ENCODE measurements at places on chromosomes 4 and X.

DNA sequence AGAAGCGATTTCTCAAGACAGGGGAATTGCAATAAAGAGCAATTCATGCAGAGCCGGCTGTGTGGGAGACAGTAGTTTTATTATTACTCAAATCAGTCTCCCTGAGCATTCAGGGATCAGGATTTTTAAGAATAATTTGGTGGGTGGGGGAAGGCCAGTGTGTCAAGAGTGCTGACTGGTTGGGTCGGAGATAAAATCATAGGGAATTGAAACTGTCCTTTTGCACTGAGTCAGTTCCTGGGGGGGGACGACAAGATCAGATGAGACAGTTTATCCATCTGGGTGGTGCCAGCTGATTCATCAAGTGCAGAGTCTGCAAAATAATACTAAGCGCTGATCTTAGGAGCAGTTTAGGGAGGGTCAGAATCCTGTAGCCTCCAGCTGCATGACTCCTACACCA lies 502.4 kb downstream of the NLGN4X start:
- DNase-seq, result no peak

GRCh38 chr4:127491571-127491970 lies 141.2 kb upstream of the INTU start:
- no peak for DNase-seq

GRCh38 chrX:55011294-55011693 lies 11.1 kb downstream of the APEX2 start:
- no peak for DNase-seq

DNA sequence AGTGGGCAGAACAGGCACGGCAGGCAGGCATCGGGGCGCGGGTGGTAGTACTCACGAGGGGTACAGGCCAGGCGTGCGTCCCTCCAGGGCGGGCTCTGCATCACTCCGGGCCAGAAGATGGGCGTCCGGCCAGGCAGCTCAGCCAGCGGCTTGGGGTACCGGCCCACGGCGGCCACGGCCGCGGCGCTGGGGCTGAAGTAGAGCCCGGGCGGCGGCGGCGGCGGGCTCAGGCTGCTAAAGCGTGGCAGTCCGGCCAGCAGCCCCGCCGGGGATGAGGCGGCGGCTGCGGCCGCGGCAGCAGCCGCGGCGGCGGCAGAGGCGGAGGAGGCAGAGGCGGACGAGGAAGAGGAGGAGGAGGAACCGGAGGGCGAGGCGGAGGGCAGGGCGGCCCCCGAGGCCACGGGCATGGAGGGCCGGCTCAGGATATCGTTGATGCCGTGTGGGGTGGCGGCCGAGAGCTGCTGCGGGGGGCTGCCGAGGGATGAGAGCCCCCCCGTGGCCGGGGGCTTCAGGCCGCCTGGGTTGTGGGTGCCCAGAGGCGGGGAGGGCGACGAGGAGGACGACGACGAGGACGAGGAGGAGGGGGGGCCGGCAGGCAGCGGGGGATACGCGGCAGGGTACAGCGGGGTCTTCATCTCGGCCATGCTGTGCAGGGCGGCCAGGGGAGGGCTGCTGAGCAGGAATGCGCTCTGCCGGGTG lies 1.4 kb downstream of the NKX6-1 start:
- no peak for DNase-seq

DNA sequence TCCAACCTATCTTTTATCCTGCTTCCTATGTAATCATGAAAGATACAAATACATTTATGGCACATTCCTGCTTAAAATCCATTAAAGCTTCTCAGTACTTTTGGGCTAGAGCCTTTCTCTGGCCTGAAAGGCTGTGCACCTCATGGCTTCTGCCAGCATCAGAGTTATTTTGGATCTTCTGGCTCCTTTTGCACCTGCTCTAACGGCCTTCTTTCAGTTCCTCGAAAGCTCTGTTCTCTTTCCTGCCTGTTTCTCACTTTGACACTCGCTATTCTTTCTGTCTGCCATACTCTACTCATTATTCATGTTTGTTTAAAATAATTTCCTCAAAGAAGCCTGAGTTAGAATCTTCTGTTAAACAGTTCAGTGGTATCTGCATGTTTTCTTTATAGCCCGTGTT lies 86.0 kb downstream of the LRP2BP start:
- no peak for DNase-seq

- DNase-seq, result no peak
Observed at GRCh38 chrX:3176439-3176820, 135.2 kb downstream of the ARSF start.

DNA sequence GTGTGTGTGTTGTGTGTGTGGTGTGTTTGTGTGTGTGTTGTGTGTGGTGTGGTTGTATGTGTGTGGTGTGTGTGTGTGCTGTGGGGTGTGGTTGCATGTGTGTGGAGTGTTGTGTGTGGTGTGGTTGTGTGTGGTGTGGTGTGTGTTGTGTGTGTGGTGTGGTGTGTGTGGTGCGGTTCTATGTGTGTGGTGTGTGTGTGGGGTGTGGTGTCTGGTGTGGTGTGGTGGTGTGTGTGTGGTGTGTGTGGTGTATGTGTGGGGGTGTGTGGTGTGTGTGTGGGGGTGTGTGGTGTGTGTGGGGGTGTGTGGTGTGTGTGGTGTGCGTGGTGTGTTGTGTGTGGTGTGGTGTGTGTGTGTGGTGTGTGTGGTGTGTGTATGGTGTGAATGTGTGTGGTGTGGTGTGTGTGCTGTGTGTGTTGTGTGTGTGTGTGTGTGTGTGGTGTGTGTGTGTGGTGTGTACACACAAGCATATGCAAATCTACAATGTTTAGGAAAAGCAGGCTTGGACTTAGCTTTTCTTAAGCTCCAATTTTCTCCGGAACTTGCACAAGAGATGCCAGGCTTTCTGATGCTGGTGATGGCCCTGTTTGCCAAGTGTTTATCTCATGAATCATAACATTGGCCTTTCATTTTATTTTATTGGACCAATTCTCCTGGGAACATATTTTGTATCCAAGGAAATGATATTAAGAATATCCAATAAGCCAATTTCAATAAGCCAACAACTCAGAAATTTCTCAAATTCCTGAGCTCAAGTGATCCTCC lies 148.7 kb downstream of the SPATA18 start:
- DNase-seq, result no peak

DNA sequence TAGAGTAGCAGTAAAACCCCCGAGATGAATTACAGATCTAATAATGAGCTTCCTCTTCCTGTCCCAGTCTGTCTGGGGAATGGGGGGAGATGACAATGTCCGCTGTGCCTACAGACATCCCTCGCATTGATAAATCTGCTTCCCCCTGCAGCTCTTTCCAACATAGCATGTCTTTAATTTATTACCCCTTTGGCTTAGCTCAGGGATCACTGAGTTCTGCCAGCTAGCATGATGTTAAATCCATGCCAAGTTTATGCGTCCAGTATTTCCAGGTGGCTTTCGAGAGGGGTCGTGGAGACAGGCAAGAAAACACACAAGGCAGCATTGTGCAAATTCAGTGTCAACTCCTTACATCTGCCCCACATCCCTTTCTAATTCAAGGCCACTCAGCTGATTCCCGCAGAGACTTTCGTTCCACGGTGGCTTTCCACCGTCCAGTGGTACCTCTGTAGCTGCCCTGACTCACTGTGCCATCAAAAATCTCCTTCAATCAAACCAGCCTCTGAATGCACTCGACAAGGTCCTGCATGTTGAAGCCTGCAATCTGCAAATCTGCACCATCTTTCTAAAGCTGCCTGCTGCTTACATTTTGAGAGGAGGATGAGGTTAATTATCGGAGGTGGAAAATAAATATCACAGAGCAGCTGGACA lies 75.1 kb downstream of the MXRA5 start:
- no peak for DNase-seq

GRCh38 chr4:24168658-24169057 lies 278.8 kb upstream of the PPARGC1A start:
- no peak for DNase-seq

DNA sequence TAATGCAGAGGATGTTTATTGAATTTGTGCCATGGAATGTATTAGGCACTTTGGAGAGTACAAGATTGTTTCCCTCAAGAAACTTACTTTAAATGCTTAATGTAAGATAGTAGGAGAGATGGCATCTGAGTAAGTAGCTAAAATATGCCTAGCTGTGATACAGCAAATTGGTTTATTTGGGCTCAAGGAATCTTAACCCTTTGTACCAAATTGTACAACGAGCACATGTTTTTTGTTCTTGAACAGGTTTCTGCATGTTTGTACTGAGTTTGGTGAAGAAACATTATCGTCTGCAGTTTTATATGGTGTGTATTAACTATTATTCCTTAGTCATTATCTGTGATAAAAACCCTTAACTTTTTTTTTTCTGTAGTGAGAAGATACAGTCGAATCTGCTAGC lies 48.6 kb downstream of the CDS1 start:
- DNase-seq, result no peak

- DNase-seq, result no peak
Observed at GRCh38 chrX:120000490-120001246, 57.1 kb upstream of the NKAP start.

- DNase-seq, result no peak
Observed at GRCh38 chr4:146071390-146071789, 104.1 kb upstream of the LSM6 start.

GRCh38 chr4:61294936-61295335 lies 94.8 kb downstream of the ADGRL3 start:
- DNase-seq, result no peak

GRCh38 chr4:188113156-188113555 lies 3.8 kb upstream of the TRIML2 start:
- DNase-seq, result no peak

DNA sequence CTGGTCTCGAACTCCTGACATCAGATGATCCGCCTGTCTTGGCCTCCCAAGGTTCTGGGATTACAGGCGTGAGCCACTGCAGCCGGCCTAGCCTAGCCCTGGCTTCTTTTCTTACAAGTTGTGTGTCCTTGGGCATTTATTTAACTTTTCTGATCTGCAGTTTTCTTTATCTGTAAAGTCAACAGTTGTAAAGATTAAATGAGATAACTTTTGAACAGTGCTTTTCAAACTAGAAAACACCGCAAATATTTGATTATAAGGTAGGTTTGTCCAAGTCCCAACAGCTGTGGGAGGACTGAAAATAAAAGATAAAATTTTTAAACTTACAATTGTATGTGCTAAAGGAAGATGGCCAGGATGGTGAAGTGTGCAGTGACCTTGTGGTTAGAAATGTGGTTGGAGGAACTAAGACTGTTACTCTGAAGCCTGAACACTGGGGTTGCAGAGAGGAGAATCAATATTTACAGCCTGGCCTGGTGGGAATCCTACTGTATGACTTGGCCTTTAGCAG lies 44.8 kb downstream of the GSX2 start:
- no peak for DNase-seq

DNA sequence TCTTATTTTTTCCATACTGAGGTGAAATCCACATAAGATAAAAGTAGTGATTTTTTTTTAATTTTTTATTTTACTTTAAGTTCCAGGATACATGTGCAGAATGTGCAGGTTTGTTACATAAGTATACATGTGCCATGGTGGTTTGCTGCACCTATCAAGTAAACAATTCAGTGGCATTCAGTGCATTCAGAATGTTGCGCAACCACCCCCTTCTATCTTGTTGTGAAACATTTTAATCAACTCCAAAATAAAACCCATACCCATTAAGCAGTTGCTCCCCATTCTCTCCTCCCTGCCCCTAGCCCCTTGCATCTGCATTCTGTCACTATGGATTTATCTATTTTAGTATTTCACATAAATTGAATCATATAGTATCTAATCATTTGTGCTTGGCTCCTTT lies 121.2 kb downstream of the KLHL13 start:
- DNase-seq, result no peak

- no peak for DNase-seq
Observed at GRCh38 chr4:121138039-121138825, 25.9 kb downstream of the TNIP3 start.
